ENCODE measurements at places on chromosomes 13 and 19. TPM values are rescaled to one million over a fixed set of nuclear protein-coding genes. Genes with fewer than 3 reads are reported as not detected.

IL4I1 gene
- not detected for total RNA-seq

ZNF677 gene
- 20.2 TPM for total RNA-seq

CD37 gene
- total RNA-seq, result 2.1 TPM

PNMA8B gene
- 1.3 TPM for total RNA-seq

C19orf33 gene
- 17.2 TPM for total RNA-seq

PABPC3 gene
- total RNA-seq, result not detected

ZNF222 gene
- total RNA-seq, result 3.5 TPM

ZNF737 gene
- total RNA-seq, result 69.5 TPM

LILRA2 gene
- 0.24 TPM for total RNA-seq

POSTN gene
- total RNA-seq, result 27.8 TPM

KLHL1 gene
- total RNA-seq, result not detected

AP1M1 gene
- total RNA-seq, result 83.0 TPM

RNF6 gene
- 28.8 TPM for total RNA-seq

CCDC194 gene
- total RNA-seq, result not detected

CPB2 gene
- total RNA-seq, result 0.67 TPM

DPF1 gene
- total RNA-seq, result not detected

PSG11 gene
- total RNA-seq, result not detected

Data from thyroid gland (tissue), 4 donors.